Stimulated activated CD4-positive, alpha-beta T cell treated with anti-CD3 and anti-CD28 coated beads, Interleukin-2, amount 100 ng/mL, for 48 hours (primary cell): ENCODE measurements at places on chromosomes 13 and 19.

DNA sequence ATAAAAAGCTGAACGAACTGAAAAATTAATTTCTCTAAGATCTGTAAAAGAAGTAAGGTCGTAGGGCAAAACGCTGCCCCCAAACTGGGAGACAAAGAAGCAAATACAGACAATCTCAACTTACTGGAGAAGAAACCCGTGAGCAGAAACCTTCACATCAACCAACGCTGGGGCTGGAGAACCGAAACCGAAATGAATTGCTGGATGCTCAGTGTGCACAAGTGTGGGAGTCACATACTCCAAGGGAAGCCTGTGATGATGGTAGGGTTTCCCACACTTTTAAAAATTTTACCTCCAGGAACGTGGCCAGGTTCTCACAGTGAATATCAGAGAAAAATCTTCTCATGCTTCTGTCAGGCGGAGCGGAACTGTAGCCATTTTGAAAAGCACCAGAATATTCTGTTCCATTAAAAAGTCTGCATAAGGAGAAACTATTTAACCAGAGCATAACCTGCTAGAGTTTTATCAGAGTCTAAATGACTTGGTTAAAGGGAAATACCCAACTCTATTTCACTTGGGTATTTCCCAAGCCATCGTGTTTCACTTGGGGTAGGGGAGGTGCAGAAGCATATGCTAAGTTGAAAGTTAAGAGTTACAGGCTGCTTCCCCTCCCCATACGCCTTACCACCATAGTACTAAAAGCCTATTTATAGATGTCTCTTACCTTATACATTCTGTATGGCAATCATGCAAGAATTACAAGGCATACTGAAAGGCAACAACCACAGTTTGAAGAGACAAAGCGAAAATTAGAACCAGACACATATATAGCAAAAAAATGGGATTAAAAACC, 110.5 kb upstream of the SLITRK1 start:
- no peak for DNase-seq

DNA sequence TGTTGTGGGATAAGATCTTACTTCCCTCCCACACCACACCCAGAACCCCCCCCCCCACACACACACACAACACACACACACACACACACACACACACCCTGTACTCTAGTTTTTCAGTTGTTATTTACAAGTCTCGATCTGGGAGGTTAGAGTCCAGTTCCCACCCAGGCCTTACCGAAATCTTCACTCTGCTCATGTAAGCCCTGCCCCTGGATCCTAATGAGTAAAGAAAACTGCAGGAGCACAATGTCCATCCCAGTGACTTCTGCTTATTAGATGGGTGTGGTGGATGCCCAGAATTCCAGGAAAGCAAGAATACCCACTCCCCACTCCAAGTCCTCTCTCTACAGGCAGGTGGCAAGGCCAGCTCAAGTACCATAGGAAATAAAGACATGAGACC, 23.0 kb downstream of the STARD13 start:
- no peak for DNase-seq

DNA sequence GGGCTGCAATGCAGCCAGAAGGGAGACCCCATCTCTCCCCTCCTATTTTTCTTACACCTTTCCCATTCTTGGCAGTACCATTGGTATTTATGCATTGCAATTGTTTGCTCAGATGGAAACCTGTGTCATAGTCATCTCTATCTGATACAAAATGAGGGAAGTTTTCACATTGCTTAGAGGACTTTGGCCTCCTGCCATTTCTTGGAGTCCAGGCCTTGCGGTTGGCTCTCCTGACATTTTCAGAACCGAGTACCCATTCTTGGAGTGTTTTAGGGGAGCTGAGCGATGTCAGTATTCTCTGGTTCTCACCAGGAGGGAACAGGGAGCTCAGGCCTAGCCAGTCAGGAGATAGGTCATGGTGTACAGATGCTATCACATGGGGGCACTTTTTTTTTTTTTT, 1.5 kb downstream of the SIN3B start:
- DNase-seq, result no peak

GRCh38 chr13:104875038-104875754, 1660.3 kb downstream of the EFNB2 start:
- no peak for DNase-seq

- no peak for DNase-seq
These were observed 173.7 kb downstream of the KLF12 start for GRCh38 chr13:73960474-73960873.

DNA sequence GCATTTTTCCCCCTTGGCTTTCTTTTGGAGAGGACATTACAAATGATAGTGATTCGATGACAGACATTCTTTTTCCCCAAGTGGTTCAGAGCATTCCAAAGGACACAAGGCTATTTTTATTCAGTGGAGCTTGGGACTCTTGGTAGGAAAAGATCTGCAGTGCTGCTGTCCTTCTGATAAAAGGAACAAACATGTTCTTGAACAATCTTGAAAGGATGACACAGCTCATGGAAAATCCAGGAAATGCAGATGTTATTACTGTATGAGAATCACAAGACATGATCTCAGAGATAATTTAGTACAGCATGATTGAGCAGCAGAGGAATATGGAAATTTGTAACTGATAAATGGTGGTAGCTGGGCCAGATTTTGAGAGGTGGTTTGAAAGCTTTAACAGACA, 96.2 kb upstream of the RFC3 start:
- DNase-seq, result no peak

DNA sequence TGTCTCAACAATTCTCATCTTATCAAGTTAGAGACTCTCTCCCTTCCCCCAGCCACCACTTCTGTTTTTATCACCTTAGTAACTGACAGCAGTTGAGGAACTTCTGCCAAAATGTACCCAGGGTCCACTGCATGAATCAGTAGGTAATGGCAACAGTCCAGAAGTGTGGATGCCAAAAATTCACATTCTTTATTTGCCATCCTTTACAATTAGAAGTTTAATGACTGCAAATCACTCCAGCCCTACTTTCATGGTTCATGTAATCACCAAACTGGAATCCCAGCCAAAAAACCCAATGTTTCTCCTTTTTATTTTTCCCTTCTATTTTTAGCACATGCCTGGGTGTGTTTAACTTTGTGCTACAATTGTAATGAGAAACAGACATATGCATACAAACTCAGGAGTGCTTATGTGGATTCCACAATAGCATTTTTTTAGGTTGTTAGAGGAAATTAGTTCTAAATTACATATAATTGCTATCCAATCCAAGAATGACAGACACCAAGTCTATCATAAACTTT, 243.5 kb downstream of the RGCC start:
- DNase-seq, result no peak

- no peak for DNase-seq
These were observed 933 bp upstream of the UQCR11 start for GRCh38 chr19:1606138-1606651.

- DNase-seq, result no peak
These were observed 119.1 kb downstream of the KLF12 start for GRCh38 chr13:74015137-74015536.

DNA sequence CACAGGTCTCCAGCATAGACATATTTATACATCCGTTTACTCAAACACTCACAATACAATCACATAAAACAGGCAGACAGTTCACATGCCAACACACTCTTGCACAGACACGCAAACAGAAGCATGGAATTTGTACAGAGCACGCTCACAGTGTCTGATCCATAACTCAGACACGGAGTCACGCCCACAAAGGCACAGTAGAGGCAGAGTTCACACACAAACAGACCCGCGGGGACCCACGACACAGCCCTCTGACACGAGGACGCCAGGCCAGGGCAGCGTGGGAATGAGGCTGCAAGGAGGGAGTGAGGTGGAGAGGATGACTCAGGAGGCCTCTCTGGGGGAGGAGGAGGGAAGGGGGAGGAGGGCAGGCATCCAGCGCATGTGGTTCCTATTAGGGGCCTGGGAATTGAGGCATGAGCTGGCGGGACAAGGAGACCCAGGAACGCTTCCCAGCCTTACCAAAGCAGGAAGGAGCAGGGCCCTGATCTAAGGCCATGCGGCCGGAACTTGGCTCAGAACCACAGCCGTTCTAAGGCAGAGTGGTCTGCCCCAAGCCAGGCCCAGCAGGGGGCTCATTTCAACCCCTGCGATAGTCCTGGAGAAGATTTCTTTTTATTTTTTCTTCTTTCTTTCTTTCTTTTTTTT, 9.1 kb upstream of the OLFM2 start:
- DNase-seq, result no peak

DNA sequence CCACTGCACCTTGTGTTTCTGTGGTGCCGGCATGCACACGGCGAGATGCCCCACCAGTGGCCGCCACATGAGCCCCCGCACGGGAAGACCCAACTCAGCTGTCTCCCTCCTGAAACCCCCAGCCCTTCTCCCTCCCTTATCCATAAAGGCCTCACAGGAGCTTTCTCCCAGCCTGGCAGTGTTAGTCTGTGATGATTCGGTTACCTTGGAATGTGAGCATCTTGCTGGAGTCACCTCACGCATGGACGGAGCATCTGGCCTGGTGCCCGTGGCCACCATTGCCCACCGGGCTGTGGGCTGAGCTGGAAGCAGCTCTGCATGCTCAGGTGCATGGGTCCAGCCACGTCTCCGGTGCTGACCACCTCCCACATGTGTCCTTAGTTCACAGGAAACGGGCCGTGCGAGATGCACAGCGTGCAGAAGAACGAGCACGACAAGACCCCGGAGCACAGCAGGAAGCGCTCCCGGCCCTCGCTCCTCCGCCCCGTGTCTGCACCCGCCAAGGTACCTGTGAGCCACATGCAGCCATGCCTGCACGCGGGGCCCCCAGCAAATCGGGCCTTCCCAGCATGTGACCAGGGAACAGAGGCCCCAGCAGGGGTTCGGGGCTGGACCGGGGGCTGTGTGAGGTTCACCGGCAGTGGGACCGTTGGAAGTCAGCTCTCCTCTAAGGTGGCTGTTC, 22.0 kb downstream of the SIN3B start:
- no peak for DNase-seq

DNA sequence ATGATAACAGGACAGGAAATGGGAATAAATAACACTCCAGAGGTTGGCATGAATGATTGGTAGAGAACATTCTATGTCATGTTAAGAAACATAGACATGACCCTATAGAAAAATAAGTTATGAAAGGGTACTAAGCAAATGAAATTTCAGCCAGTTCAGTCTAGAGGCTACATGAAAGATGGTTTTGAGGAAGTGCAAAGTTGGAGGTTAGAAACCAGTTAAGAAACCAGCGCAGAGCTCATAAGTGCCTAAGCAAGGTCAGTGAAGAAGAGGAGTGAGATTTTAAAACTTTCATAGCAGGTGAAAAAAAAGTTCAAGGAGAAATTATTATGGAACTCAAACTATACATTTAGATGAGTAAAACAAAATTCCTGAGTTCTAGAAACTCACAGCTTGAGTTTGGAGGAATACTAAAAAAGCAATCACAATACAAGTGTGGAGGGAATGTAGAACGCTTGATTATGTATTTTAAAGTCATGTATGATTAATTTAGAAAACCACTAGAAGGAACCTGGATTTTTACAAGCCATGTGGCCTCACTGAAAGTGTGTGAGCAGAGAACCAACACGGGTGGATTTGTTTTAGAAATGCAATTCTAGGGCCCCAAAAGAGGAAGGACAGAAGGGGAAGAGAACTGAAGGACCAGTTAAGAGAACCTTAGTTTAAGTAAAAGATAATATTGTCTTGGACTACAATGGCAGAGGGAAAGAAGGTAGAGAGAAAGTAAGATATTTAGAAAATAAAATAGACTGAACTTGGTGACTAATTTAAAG, 162.4 kb downstream of the PCDH20 start:
- no peak for DNase-seq

GRCh38 chr19:6216236-6216995, 63.4 kb downstream of the MLLT1 start:
- DNase-seq, result no peak

DNA sequence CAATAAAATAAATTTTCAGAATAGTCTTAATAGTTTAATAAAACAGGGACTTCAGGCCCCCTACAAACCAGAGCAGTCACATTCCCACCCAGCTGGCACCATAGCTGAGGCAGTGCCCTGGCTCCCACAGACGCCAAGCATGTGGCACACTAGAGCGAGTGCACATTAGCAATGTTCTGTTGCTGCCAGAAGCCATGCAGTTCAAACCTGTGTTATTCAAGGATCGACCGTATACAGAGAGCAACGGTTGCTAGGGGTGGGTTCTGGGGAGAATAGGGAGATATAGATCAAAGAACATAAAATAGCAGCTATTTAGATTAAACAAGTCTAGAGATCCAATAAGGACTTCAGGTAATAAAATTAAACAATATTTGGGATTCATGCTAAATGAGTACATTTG, 419.3 kb upstream of the KLHL1 start:
- no peak for DNase-seq

GRCh38 chr13:80707000-80707983, 366.4 kb upstream of the SPRY2 start:
- DNase-seq, result no peak

DNA sequence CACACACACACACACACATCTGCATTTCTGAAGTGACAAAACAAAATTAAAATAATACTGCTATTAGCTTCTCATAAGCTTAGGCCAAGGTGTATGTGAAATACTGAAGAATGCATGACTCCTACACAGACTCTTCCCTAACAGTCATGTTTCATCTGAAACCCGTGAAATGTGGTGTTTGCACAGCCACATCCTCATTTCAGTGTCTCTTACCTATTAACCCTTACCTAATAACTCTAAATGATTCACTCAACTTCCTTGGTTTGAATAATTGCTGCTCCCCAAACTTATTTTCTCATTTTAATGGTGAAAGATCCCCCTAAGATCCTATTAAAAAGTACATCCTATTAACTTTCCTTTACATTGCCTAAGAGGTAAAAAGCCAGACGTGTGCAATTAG, 117.6 kb downstream of the MIPEP start:
- no peak for DNase-seq

DNA sequence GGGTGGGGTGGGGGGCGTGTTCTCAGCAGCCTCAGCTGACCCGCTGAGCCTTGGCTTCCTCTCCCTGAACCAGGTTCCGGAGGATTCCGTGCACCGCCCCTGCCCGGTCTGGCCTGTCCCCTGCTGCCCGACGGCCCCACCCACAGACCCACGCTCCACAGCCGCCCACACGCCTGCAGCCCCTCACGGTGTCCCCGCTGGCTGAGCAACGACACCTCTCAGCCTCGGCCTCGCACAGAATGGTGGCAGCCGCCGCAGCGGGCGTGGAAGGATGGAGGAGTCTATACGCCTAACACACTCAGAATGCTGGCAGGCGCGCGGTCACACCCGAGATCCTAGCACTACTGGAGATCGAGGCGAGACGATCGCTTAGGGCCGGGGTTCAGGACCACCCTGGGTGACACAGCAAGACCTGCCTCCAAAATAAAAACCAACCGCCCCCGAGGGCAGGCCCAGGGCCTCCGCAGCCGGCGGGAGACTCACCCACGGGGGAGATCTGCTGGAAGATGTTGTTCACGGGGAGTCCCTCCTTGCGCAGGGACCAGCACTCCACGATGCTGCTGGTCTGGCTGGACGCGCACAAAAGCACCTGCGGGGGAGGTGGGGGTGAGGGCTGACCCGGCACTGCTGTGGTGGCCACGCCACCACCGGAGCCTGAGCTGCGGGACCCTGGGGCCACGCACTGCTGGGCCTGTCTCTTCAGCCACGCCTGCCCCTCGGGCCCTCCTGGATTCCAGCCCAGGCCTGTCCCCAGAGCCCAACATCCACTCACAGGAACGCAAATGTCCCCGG, 8.4 kb downstream of the MED16 start:
- DNase-seq, result no peak
